Pancreas (tissue), 10 donors: ENCODE measurements at places on chromosomes 2 and 18. TPM values are rescaled to one million over a fixed set of nuclear protein-coding genes. Genes with fewer than 3 reads are reported as not detected.

DNA sequence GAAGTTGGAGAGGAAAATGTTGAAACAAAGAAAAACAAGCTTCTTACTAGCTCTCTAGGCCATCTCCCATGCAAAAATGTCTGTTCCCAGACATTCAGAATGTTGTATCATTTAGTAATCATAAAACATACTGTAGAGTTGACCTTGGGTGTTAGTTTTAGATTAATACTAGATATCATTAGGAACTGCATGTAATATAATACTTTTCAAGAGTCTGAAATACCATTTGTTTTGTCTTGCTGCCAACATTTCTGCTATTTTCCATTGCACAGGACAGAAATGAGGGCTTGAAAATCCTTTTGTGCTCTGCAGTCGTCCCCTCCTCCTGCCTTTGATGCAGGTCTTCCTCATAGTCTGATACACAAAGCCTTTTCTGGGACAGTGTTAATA, 89.5 kb upstream of the RBMS1 start:
- no peaks in the 10 kb centered on the region for H3K27me3 ChIP-seq
- H3K27ac ChIP-seq, result no peak overlapping the region
- peaks cover 17% of the 10 kb centered on the region for H3K4me1 ChIP-seq
- H3K36me3 ChIP-seq, result no peaks in the 10 kb centered on the region
- no peak overlapping the region for H3K4me3 ChIP-seq

The HOXD13 gene
- not detected for polyA plus RNA-seq

- no peak for DNase-seq
- no peak overlapping the region for H3K27ac ChIP-seq
These were observed 118.3 kb upstream of the NEDD4L start for GRCh38 chr18:57925706-57926105.

The NOSTRIN gene
- 67.3 TPM for polyA plus RNA-seq

GRCh38 chr2:170115501-170116229, 62.3 kb upstream of the MYO3B start:
- DNase-seq, result no peak
- no peak overlapping the region for H3K27ac ChIP-seq
- H3K36me3 ChIP-seq, result no peaks in the 10 kb centered on the region
- H3K4me3 ChIP-seq, result no peak overlapping the region
- no peaks in the 10 kb centered on the region for H3K4me1 ChIP-seq

- no peak overlapping the region for H3K4me3 ChIP-seq
- H3K36me3 ChIP-seq, result no peaks in the 10 kb centered on the region
- no peak overlapping the region for H3K27ac ChIP-seq
- no peak for DNase-seq
- H3K4me1 ChIP-seq, result no peaks in the 10 kb centered on the region
These were observed 24.4 kb upstream of the RAB12 start for GRCh38 chr18:8584798-8585197.

The SLC4A3 gene
- polyA plus RNA-seq, result 10.2 TPM

DNA sequence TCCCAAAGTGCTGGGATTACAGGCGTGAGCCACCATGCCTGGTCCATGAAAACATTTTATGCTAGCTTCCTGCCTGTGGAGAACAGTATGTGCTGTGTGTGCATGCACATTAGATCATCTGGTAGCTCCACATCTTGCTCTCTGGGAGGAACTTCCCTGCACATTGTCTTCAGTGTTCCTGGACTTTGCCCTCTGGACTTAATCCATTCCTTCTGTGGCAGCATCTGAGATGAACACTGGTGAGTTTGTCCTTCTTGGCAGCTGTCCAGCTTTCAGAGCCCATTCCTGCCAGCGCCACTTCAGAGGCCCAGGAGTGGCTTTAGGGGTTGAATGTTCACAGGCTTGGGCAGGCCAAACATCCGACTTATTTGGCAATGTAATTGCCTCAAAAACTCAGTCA, 65.2 kb downstream of the POU3F3 start:
- no peak overlapping the region for H3K4me3 ChIP-seq
- no peaks in the 10 kb centered on the region for H3K36me3 ChIP-seq
- H3K27me3 ChIP-seq, result no peaks in the 10 kb centered on the region
- no peaks in the 10 kb centered on the region for H3K4me1 ChIP-seq
- H3K27ac ChIP-seq, result no peak overlapping the region

DNA sequence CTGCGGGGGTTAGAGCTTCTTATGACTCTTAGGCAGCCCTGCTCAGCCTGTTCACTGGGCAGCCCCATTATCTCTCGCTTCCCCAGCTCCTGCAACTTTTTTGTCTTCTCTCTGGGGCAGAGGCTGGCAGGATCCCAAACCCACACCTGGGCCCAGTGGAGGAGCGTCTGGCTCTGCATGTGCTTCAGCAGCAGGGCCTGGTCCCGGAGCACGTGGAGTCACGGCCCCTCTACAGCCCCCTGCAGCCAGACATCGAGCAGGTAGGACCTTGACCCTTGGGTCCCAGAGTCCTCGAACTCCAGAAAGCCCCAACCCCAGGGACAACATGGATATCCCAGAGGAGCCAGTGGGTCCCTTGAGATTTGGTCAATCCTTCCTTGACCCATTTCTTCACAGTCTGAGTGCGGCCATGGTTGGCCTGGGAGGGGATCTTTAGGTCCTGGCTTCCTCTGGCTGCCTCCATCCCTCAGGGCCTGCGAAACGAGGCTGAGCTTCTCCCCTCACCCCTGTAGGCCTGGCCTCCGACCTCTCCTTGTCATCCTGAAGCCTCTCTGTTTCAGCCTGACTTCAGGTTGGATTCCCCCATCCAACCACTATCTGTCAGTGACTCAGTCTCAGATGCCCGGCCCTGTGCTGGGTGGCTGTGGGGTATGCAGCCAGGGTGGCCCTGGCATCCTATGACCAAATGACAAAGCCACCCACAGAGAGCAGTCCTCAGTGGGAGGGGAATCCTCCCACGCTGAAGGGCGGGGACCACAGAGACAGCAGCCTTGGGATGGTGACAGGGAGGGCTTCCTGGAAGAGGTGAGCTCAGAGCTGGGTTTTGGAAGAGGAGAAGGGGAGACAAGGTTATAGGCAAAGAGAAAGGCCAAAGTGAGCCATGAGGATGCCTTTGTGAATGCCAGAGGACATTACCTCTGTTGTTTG, 214.2 kb downstream of the DYSF start:
- no peak overlapping the region for H3K4me3 ChIP-seq
- no peaks in the 10 kb centered on the region for H3K4me1 ChIP-seq
- DNase-seq, result no peak
- H3K36me3 ChIP-seq, result no peaks in the 10 kb centered on the region
- no peak overlapping the region for H3K27ac ChIP-seq
- H3K27me3 ChIP-seq, result no peaks in the 10 kb centered on the region

The RNF144A gene
- polyA plus RNA-seq, result 12.0 TPM

GRCh38 chr2:43444989-43445645, 150.7 kb downstream of the THADA start:
- no peak overlapping the region for H3K4me3 ChIP-seq
- peaks cover 11% of the 10 kb centered on the region for H3K4me1 ChIP-seq
- H3K27ac ChIP-seq, result no peak overlapping the region
- no peaks in the 10 kb centered on the region for H3K27me3 ChIP-seq
